ENCODE measurements at places on chromosomes 16 and 17.

GRCh38 chr16:4487955-4488498 is 11.8 kb downstream of the HMOX2 start:
- no peak for DNase-seq

DNA sequence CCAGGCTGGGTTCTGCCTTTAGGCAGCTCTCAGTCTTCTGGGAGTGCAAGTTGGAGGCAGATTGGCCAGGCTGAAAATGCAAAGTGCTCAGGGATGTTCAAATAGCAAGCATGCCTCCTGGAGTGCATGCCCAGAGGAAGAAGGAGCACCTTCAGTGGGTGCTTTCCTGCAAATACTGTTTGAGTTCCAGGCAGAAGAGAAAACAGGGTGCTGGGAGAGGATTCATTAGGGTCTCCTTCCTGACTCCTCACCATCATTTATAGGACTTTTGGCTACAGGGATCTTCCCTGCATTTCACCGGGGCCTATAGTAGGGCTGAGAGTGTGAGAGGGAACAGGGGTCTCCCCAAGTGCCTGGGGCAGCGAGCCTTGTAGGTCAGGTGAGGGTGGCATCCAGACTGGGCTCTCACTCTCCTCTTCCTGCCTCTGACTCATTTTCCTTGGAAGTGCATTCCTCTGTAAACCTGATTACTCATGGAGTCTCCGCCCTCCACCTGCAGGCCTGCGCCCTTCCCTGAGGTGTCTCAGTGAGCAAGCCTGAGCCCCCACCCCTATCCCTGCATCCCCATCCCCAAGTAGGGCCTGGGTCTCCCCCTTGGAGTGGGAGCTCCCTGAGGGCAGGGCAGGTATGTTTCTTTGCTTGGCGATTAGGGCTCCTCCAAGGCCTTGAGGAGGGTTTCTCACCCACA is 17.1 kb upstream of the TNS4 start:
- DNase-seq = no peak

- no peak for DNase-seq
These were observed 197.1 kb downstream of the KCNJ2 start for GRCh38 chr17:70366386-70366785.

DNA sequence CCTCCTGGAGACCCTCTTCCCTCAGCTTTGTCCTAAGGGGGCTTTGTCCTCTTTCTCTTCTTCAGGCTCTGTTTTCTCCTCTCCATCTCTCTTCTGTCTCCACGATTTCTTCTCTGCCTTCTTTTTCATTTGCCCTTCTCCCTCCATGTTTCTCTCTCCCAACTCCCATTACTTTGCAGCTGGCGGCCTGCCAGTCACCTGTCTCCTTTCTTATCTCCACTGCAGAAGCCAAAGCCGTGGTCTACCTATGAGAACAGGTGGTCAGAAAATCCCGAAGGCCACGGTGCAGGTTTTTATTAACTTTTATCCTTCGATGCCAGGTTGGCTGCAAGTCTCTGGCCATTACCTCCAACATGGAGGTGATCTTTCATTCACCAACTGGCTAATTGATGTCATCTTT is 45.1 kb downstream of the FZD2 start:
- DNase-seq = no peak

GRCh38 chr16:269061-269796 is 6.5 kb downstream of the RGS11 start:
- no peak for DNase-seq

GRCh38 chr16:68985855-68986254 is 119.6 kb upstream of the HAS3 start:
- DNase-seq = no peak

DNA sequence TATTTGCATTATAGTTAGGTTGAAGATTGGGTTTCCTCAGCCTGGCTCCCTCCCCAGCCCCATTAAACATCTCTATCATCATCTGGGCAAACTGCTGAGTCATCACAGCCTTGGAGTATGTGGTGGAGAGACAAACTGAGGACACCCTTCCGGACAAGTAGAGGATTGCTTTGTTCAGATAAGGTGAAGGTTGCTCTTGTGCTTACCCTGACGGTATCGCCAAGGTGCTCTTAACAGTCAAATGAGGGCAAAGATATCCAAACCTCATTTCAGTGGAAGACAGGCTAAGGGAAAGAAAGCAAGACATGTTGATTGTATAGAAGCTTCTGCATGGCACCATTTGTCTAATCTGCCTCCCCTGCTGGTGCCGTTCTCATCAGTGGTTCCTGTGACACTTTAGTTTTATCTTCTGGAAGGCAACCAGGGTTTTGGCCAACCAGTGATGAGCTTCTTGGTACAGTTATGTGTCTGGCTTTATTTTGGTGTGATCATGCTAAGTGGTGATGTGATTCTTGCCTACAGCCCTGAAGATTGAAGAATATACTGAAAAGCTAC is 56.9 kb upstream of the LGALS9 start:
- DNase-seq = no peak

DNA sequence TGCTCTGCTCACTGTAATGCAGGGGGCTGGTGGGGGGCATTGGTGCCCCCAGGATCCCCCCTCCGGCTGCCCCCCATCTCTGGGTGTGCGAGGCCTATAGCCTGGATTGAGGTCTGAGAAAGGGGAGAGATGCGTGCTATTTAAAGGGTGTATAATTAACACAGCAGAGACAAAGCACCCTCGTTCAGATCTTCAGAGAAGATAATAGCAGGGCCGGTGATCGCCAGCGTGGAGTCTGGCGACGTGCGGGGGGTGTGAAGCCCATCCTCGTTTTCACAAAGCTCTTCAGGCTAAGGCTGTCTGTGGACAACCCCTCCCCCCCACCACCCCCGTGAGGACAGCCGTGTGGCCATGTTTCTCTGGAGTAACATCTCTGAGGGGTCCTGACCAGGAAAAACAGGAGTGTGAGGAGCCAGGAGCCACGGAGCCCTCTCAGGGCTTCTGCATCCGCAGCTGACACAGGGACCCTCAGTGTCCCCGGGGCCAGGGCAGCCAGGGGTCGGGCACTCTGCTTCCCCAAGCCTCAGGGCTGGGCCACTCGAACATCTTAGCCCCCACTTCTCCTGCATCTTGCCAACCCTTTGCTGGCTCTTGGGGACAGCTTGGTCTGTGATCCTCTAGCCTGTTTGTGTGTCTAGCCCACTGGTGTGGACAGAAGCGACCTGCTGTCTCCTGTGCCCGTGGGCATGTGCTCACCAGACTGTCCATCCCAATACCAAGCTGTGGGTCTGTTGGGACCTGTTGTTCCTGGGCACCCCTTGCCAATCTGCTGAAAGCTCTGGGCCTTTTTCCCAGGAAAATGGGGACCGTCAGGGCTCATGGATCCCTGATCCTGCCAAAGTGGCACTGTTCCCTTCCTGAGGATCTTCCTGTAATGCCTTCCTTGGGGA is 58.9 kb downstream of the BAIAP2 start:
- no peak for DNase-seq

GRCh38 chr16:88886845-88887521 is 20.5 kb upstream of the PABPN1L start:
- no peak for DNase-seq

GRCh38 chr16:1786242-1787055 is 3.7 kb downstream of the NUBP2 start:
- DNase-seq = no peak

- DNase-seq = no peak
These were observed 40.8 kb downstream of the CCDC57 start for GRCh38 chr17:82171750-82172375.

DNA sequence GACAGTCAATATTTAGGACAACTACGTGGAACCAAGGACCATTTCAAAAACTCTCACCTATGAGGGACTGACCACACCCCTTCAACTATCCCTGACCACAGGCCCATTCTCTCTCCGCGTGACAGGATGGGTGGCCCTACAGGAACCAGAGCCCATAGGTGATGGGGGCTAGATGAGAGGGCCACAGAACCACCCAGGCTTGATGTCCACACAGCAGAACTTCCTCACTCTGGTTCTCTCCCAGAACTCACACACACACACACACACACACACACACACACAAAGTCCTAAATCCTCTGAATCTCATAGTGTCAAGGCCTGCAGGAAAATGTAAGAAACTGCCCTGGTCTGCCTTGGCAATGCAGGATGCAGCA is 1.5 kb downstream of the ZNF319 start:
- DNase-seq = no peak

DNA sequence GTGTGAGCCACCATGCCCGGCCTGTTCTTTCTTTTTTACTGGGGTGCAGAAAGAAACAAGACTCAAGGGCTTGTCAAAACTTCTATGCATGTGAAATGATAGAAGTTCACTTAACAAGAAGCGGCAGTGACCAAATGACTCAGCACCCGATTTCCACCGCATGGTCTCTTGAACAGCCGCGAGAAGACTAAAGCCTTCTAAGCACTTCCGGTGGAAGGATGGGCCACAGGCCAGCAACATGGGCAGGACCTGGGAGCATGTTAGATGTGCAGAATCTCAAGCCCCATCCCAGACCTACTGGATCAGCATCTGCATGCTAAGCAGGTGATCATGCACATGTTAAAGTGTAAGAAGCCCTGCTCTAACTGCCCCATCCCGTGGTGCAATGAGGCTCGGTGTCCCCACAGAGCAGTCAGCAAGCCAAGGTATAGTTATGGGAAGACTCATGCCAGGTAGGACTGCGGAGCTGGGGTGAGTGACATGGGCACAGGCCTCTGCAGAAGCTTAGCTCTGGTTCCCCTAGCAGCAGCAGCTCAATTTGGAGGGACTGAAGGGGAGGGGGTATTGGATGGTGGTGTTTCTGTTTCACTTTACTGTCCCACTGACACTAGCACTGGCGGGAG is 88.5 kb upstream of the HNF1B start:
- DNase-seq = no peak

GRCh38 chr17:28412099-28412498 is 6.1 kb upstream of the SLC46A1 start:
- no peak for DNase-seq

DNA sequence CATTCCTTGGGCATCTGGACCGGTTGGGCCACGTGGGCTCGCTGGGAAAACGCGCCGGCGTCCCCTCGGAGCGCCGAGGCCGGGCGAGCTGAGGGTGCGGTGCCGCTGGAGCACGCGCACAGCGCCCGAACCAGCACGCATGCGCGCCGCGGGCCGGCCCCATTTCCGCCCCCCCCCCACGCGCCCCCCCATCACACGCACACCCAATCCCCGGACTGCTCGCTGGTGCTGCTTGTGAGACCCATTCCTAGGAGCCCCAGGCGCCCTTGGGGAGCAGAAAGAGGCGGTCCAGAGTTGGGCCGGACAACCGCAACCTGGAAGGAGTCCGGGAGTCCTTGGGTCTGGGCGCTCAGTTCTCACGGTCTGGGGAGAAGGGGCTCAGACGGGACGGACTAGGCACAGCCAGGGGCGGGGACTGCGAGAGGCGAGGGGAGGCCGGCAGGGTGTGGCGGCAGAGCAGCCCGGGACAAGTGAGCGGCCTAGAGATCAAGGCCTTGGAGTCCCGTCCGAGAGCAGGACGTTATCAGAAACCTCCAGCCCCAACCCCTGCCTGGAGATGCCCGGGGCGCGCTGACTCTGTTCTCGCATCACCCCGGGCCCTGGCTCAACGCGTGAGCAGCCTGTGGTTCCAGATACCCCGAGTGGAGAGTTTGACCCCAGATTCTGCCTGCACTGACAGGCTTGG is 6.0 kb upstream of the CBX8 start:
- DNase-seq = no peak

DNA sequence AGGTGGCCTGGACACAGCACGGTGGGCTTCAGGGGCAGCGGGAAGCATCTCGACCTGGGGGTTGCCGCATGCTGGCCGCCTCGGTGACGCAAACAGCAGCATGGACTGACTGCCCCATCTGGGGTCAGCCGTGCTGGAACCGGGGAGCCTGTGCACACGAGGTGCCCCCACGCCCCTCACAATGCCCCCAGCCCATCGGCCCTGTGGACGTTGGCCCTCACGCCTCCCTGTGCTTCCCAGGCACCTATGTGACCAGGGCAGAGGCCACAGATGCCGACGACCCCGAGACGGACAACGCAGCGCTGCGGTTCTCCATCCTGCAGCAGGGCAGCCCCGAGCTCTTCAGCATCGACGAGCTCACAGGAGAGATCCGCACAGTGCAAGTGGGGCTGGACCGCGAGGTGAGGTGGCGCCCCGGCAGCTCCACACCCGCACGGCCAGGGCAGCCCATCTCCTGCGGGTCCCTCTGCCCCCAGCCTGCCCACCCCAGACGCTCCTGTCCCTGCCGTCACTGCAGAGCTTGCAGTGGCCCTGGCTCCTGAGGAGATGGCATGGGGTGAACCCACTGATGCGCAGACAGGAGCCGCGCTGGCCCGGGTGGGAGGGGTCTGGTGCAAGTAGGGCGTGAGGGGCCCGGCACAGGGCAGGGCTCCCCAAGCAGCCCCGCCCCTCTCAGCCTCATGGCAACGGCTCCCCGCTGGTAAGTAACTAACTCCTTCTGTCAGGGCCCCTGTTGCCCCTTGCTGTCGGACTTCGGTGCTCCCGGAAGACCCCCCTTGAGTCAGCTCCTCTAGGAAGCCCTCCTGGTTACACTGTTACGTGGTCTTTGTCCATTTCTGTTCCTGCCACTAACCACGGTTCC is 13.6 kb downstream of the CDH15 start:
- no peak for DNase-seq

- DNase-seq = no peak
These were observed at the start of gene CCDC182 for GRCh38 chr17:57745242-57745641. Gene CCDC182, minus strand, starts transcription at chr17:57745299. Its CDS starts 27 bp downstream, at chr17:57745272.

- no peak for DNase-seq
These were observed 351.2 kb upstream of the EEF2KMT start for GRCh38 chr16:5448798-5449197.

- DNase-seq = no peak
These were observed 38.7 kb downstream of the NLRC5 start for GRCh38 chr16:57028086-57028485.

- DNase-seq = no peak
These were observed 316.6 kb downstream of the CDH13 start for GRCh38 chr16:82943371-82943770.

DNA sequence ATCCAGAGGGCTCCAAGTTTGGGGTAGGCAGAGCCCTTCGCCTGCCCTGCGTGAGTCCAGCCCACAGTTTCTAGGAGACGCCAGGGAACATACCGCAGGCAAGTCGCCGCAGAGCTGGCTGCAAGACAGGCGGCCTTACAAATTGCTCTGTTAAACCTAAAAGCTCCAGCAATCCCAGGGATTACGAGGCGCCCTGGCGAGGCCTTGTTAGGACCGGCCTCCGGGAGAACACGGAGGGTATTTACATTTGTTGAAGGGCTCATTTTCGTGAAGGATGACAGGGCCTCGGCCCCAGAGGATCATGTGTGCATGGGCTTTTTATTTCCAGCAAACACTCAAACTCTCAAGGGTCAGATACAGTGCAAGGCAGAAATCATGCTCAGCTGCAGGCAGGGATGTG is 77.6 kb upstream of the FOXF1 start:
- no peak for DNase-seq

Measured in NK-92 treated with Interleukin-12 subunit alpha and Interleukin-12 subunit beta, amount 100 ng/mL, for 24 hours (cell line).